ENCODE measurements at places on chromosomes 4 and X. TPM values are rescaled to one million over a fixed set of nuclear protein-coding genes. Genes with fewer than 3 reads are reported as not detected.

Gene PDE5A
- 39.8 TPM for total RNA-seq

- DNase-seq: no peak
Observed at GRCh38 chr4:136800248-136800647, 732.0 kb downstream of the PCDH18 start.

Gene MAGEE1
- 2.7 TPM for total RNA-seq

DNA sequence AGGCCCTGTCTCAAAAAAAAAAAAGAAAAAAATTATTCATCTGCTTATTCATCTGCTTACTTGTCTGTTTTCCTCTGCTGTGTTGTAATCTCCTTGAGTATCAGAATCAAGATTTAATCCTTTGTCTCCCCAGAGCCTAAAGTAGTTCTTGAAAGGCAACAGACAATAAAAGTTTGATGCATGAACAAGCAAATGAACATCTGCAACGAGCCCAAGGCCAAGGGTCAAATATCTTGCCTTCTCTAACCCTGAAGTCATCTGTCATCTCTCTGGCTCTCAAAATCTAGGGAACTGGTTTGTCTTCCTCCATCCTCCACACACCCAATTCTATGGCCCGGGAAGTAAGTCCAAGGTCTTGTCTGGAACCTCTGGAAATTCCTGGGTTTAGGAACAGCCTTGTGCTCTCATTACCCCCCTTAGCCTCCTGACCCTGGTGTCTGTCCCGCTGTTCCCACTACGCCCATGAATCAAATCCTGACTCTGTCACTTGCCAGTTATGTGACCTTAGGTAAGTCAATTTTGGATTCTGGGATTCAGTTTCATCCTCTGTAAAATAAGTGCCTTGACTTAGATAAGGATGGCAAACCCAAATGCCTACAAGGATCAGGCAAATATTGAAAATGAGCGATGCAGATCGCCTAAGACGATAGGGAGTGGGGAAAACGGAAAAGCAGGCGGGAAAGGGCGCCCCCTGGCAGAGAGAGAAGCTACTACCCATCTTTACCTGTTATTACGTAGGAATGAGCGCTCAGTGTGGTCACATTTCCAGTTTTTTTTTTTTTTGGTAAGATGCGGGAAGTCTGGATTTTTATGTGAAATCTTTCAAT, 102.7 kb upstream of the DHX15 start:
- peak; percentile 53 for DNase-seq

GRCh38 chr4:165368114-165368513, 10.7 kb upstream of the CPE start:
- DNase-seq: no peak

DNA sequence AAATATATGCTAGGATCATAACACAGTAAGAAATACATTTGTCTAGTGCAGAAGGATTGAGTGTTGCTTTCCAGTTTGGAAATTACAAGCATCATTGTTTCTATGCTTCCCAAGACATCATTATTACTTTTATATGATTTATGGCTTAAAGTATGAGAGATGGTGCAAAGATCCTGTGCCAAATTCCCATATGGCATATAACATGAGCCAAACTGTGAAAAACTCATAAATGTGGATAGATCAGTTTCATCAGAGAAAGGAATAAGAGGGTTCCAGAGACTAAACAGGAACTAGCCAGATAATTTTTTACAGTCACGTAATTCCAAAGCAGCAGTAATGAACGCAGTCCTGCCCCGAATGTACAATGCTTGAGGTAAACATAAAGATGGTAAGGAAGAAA, 126.3 kb downstream of the PRDM5 start:
- no peak for DNase-seq

- DNase-seq: no peak
Observed at GRCh38 chrX:133786382-133786781, 199.0 kb downstream of the GPC3 start.

- no peak for DNase-seq
Observed at GRCh38 chr4:102610007-102610406, 108.8 kb downstream of the NFKB1 start.

- no peak for DNase-seq
Observed at GRCh38 chr4:53067125-53067802, 205.1 kb downstream of the RASL11B start.

Gene UBE2D3
- 289 TPM for total RNA-seq

Gene C4orf51
- not detected for total RNA-seq

DNA sequence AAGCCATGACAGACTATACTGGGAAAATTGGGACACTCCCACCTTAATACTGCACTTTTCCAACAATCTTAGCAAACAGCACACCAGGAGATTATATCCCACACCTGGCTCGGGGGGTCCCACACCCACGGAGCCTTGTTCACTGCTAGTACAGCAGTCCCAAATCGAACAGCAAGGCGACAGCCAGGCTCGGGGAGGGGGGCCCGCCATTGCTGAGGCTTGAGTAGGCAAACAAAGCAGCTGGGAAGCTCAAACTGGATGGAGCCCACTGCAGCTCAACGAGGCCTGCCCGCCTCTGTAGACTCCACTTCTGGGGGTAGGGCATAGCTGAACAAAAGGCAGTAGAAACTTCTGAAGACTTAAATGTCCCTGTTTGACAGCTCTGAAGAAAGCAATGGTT, 118.3 kb downstream of the MAGEB5 start:
- DNase-seq: no peak

DNA sequence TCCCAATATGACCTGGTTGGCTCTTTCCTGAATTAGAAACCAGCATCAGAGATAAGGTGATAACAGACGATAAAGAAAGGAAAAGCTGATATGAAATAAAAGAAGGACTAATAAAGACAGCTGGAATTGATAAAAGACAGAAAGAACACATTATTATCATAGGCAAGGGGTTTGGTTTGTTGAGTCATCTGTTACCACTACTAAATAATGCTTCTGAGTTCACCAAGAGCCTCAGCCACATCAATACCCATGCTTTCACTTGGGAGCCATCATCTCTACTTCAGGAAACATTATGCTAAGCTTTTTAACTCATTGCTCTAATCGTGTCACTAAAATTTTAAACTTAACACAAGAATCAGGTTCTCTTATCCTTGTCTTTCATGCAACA, 27.6 kb downstream of the ANXA5 start:
- no peak for DNase-seq

DNA sequence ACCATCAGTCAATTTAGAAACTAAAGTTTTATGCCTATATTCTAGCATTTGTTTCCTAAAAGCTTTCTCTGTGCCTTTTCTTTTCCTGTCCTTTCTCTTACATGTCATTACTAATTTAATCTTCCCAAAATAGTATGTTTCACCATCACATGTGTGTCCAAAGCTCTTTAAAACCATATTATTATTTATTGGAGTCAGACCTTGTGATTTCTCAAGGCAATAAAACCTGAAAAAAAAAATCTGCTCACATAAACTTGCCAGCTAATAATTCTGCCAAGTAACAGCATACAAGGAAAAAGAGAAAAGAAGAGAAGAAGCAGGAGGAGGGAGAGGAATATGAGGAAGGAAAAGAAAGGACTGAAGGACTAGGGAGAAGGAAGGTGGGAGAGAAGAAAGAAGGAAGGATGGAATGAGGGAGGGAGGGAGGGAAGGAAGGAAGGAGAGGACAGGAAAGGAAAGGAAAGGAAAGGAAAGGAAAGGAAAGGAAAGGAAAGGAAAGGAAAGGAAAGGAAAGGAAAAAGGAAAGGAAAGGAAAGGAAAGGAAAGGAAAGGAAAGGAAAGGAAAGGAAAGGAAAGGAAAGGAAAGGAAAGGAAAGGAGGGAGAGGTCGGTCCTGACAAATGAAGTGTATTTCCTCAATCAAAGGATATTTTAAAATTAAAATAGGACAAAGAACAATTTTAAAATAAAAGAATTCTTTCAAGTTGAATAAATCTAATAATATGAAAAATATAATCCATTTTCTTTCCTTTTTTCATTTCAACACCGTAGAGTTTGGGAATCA, 57.4 kb downstream of the ANTXR2 start:
- no peak for DNase-seq

Gene CXCL3
- 12.1 TPM for total RNA-seq

Gene CDX4
- not detected for total RNA-seq

Gene UTP14A
- total RNA-seq: 15.0 TPM

- DNase-seq: peak; percentile 83
Observed at GRCh38 chrX:153947009-153947769, 2.7 kb upstream of the RENBP start.

DNA sequence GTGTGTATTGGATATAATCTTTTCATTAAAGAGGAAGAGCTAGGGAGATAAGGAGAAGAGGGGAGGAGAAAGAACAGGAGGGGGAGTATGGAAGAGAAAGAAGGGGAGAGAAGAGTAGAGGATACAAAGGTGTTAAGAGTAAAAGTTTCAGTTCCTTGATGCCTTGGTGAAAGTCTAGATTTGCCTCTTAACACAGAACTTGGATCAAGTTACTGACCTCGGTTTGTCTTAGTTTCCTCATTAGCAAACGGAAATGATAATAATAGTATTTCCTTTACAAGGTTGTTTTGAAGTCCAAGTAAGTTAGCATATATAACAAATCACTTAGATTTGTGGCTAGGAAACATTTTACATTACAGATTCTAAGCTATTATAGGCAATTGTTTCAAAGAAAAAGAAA, 287.1 kb downstream of the PPARGC1A start:
- DNase-seq: no peak

GRCh38 chr4:125641611-125642010, 326.9 kb downstream of the FAT4 start:
- no peak for DNase-seq

DNA sequence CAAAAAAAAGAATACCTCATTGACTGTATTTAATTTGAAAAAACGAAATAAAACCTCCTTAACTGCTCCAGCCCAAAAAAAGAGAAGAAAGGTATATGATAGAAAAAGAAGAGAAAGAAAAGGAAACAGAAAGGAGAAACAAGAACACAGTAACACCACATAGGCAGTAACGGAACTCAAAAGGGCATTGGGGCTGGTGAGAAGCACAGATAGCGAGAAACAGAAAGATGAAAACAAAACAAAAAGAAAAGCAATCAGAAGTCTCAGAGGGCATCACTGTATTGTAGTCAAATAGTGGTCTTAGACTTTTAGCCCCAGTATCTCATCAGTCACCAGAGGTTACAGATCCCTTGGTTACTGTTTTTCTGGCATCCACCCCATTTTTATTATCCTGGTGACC, 88.6 kb downstream of the NFKB1 start:
- DNase-seq: no peak

Gene HTR2C
- not detected for total RNA-seq

Gene SLC26A1
- 1.0 TPM for total RNA-seq

Gene TSPAN7
- total RNA-seq: 54.6 TPM

DNA sequence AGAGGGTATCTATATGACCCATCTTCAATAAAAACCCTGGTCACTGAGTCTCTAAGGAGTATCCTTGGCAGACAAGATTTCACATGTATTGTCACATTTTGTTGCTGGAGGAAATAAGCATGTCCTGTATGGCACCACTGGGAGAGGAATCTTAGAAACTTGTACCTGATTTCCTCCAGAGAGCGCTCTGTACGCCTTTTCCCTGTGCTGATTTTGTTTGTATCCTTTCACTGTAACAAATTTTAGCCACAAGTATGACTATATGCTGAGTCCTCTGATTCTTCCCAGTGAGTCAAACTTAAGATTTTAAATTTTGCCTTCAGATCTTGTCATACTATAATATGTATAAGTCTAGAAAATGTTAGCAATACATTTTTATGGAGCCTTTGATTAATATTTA, 102.8 kb downstream of the ITIH6 start:
- DNase-seq: no peak

DNA sequence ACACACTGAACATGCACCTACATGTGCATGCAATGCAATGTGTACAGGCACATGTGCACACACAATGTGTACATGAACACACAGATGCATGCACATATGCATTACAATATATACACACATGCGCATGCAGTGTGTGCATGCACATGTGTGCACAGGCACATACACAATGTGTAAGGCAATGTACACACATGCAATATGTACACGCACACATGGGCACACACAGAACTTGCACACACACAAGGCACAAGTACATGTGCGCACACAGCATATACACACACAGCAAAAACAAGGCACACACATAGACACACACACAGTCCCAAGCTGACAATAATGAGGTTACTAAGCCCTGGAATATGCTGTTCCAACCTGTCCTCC, 76.3 kb downstream of the EVC2 start:
- DNase-seq: no peak

GRCh38 chr4:153318696-153319320, 25.7 kb upstream of the MND1 start:
- DNase-seq: no peak

- DNase-seq: no peak
Observed at GRCh38 chrX:154022108-154022507, 2.4 kb upstream of the IRAK1 start.

- no peak for DNase-seq
Observed at GRCh38 chr4:121726642-121727268, 30.0 kb upstream of the ANXA5 start.

Gene SYN1
- 0.44 TPM for total RNA-seq

Gene SPANXN3
- not detected for total RNA-seq
